NCI-H1930 (cell line): ENCODE measurements at places on chromosomes 2 and 18.

- DNase-seq, result no peak
These were observed 826.5 kb upstream of the PIK3C3 start for GRCh38 chr18:41128545-41128944.

- DNase-seq, result no peak
These were observed 3.7 kb upstream of the SERPINB10 start for GRCh38 chr18:63903851-63904570.

- no peak for DNase-seq
These were observed 40.8 kb downstream of the CCBE1 start for GRCh38 chr18:59656373-59656887.

DNA sequence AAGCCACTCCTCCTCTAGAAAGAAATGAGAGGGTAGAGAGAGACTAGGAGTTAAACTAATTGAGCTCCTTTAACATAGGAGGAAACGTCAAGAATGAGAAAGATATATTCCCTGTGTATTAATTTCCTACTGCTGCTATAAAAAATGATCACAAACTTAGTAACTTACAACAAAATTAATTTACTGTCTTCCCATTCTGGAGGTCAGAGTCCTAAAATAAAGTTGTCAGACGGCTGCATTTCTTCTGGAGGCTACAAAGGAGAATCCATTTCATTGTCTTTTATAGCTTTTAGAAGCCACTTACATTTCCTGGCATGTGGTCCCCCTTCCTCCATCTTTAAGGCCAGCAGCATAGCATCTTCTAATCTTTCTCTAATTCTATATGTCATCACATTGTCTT, 26.9 kb downstream of the ICA1L start:
- no peak for DNase-seq

GRCh38 chr2:197191177-197191939, 119.2 kb downstream of the ANKRD44 start:
- peak; percentile 19 for DNase-seq

GRCh38 chr2:125874564-125874963, 781.4 kb upstream of the GYPC start:
- no peak for DNase-seq

- DNase-seq, result peak; percentile 74
These were observed 112.5 kb upstream of the SLC38A11 start for GRCh38 chr2:165067643-165068486.

DNA sequence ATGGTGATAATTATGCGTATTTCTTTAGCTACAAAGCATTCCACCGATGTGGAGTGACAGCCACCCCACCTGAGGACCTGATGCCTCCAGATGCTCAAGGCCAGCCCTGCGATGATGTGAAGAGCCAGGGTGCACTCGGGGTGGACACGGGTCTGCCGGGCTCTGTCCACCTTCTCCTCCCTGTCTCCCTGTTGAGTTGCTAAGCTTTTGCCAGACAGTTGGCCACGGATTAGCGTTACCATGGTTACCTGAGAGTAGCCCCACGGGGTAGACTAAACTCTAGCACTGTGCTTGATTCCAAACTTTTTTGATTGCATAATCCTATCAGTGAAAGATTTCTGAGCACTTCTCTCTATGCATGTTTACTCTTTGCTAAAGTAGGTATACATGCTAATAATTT, 86.2 kb downstream of the SMIM21 start:
- no peak for DNase-seq

- DNase-seq, result no peak
These were observed 194.5 kb upstream of the NXPH2 start for GRCh38 chr2:138974651-138975050.

DNA sequence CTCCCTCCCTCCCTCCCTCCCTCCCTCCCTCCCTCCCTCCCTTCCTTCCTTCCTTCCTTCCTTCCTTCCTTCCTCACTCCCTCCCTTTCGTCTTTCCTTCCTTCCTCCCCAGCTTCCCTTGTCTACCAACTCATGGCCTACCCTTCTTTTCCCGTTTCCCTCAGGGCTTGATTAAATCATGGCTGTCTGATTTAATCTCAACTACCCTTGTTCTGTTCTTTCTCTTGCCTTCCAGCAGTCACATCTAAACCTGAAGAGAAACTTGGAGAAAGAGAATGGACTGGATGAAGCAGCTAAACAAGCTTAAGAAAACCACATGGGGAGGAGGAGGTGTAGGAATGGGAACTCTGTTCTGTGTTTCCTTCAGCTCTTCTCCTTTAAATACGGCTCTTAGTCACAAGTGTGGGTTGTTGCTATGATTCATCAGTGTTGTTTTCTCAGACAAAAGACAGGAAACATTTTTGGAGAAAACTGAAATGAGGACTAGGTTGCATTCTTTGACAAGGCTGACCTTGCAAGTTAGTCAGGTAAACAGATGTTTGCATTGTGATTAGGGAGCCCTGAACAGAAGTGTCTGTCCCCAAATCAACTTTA, 177.9 kb downstream of the LRRTM1 start:
- DNase-seq, result no peak

- no peak for DNase-seq
These were observed 35.8 kb downstream of the CASP10 start for GRCh38 chr2:201218780-201219179.

- no peak for DNase-seq
These were observed 771.4 kb downstream of the TDRD15 start for GRCh38 chr2:21895200-21895599.

- DNase-seq, result no peak
These were observed 315.8 kb upstream of the NRP2 start for GRCh38 chr2:205366336-205367060.

GRCh38 chr2:100126897-100127401, 15.4 kb downstream of the AFF3 start:
- DNase-seq, result no peak

DNA sequence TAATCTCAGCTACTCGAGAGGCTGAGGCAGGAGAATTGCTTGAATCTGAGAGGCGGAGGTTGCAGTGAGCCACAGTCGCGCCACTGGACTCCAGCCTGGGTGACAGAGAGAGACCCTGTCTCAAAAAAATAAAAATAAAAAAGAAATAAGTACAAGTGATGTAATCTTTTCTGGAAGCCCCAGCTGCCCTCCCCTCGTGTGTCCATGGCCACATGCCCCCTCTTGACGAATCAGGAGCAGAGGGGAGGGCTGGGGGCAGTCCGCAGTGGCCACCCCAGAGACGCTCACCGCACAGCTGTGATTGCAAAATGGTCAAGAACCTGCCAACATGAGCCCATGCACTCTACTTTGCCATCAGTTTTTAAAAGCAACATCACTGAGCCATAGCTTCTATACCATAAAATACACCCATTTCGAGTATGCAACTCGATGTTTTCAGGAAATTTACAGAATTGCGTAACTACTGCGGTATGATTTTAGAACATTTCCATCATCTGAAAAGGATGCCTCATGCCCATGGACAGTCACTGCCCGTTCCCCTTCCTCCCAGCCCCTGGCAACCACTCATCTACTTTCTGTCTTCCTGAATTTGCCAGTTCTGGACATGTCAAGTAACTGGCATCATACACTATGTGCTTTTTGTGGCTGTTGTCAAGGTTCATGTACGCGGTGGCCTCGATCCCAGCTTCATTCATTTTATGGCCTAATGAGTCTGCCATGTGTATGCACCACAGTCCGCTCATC, 88.1 kb downstream of the NDUFA10 start:
- DNase-seq, result no peak

DNA sequence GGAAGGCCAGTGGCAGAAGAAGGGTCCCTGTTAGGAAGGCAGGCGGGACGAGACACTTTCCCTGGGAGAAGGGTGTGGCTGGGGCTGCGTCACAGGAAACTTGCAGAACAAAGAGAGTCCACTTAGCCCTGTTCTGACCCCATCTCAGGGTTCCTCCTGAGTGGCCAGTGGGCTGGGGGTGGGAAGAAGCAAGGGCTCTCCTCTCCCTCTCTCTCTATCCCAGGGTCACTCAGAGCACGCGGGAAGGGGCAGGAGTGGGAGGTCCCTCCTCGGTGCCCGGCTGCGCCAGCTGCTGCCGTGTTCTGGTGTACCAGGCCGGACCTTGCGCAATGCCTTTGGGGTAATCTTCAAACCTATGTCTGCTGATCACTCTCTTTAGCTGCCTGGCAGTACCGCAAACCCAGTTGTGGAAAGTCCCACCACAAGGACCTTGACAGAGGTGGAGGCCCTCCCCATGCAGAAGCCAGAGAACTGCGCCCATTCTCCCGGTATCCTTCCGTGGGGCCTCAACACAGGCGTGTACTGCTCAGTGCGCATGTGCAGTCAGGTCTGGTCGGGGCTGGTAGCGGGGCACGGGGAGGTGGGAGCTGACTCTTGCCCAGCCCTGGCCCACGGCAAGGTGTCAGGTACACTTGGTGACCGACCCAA, 47.8 kb upstream of the ST3GAL5 start:
- DNase-seq, result no peak

GRCh38 chr18:8462651-8463185, 146.5 kb upstream of the RAB12 start:
- DNase-seq, result no peak

DNA sequence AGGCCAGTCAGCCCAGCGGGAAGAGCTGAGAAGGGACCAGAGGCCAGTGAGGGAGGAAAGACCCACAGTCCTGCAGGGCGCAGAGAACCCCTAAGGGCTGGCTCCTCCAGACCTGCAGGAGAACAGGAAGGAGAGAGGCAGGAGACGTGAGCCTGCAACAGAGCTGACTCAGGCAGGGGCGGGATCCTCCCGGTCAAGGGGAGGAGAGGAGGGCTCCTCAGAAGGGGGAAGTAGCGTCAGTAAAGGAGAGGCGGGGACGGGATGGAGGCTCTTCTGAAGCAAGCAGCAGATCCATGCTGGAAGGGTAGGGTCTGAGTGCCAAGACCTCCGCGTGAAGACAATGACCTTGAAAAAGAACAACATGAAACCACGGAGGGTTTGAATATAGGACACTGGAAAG, 50.8 kb downstream of the TRABD2A start:
- DNase-seq, result no peak

DNA sequence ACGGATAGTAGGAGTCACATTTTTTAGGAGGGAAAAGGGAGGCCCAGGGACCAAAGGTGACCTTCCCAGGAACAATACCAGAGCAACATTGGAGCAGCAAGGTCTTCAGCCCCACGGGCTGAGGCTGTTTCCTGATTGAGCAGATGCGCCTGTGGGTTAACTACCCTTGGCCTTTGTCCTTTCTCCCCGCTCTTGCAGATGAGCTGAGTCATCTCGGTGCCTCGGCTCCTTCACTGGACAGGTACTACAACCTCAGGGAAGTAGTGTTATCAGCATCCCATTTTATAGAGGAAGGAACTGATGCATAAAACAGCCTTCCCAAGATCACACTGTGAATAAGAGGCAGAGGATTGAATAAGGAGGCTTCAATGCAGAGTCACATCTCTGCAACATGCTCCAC, 43.5 kb downstream of the DHRS9 start:
- DNase-seq, result no peak

- DNase-seq, result no peak
These were observed 2.9 kb upstream of the SERPINB3 start for GRCh38 chr18:63664571-63664970.

DNA sequence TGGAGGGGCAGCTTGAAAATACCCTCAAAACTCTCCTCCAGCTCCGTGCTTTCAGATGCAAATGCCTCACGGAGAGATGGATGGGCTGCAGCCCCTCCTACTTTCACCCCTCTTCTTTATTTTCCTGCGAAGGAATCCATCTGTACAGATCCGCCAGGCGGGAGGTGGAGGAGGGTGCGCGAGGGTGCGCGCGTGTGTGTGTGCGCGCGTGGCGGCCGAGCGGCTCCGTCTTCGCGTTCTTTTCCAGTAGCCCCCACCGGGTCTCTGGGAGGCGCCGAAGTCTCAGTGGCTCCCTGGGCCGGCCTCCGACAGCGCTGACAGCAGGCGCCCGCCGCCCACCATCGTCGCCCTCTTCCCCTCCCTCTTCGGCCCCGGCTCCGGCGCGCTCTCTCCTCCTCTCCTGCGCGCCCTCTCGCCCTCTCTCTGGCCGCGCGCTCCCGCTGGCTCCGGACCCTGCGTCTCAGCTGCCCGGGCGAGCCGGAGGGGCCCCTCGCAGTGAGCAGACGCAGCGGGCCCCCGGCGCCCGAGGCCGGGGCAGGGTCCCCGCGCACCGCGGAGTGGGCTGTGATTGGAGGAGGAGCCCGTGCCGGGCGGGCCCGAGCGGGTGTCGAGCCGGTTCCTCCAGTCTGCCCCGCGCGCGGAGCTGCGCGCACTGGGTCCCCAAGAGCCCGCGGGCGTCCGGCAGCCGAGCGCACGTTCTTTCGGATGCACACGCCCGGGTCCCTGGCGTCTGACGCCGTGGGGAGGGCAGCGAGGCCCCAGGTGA, at the start of gene CDH7:
Gene CDH7, plus strand, starts transcription at position 624 of the 766 bp plus-strand sequence. CDS start 11,831 bp downstream, outside the sequence.
- DNase-seq, result peak; percentile 14

- DNase-seq, result no peak
These were observed 19.1 kb downstream of the LIMS1 start for GRCh38 chr2:108553209-108553919.

DNA sequence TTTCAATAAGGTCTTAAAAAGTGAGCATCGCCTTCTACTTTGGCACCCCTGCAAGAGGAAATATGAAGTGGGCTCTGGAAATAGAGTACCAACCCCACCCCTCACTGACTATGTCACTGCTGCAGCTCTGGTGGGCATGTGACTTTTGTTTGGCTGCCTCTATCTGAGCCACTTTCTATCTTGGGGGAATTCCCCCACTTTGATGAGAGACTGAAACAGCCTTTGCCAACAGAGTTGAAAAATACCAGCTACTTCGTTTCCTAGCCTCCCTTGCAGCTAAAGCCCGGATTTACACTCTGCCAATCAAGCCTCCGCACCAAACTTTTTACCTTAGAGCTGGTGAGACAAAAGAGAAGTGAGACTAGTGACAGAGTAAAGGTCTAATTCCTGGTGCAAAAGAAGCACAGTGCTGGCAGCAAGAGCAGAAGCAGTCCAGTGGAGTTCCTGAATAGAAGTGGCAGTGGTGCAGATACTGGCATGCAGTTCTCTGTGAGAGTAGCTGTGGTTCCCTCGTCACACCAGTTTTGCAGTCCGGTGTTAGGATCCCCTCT, 12.0 kb upstream of the GALNT14 start:
- DNase-seq, result no peak

DNA sequence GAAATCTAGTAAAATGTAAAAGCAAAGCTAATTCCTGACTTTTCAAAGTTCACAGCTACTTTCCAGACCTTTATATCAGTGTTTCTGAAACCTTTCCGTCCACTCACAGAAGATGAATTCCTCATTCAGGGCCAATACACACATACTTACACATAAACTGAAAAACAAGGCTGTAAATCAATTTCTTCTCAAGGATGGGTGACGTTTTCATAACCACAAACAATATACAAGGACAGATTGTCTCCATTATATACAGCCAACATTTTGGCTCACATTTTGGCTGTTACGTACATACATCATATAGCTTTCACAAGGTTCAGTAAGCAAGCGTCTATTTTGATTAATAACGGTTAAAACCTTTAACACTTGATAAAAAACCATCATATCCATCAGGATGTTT, 1.4 kb downstream of the RPRD1A start:
- no peak for DNase-seq

GRCh38 chr2:127400533-127400896, 12.7 kb upstream of the MAP3K2 start:
- no peak for DNase-seq

- DNase-seq, result no peak
These were observed 40.1 kb downstream of the ODC1 start for GRCh38 chr2:10407841-10408648.

- DNase-seq, result no peak
These were observed 91.8 kb upstream of the CHST9 start for GRCh38 chr18:27276886-27277285.

- DNase-seq, result no peak
These were observed 14.6 kb upstream of the NT5DC4 start for GRCh38 chr2:112706170-112706664.
